ENCODE measurements at places on chromosomes 3 and 15.

- DNase-seq = no peak
Observed at GRCh38 chr3:131142580-131142979, 115.9 kb downstream of the NEK11 start.

DNA sequence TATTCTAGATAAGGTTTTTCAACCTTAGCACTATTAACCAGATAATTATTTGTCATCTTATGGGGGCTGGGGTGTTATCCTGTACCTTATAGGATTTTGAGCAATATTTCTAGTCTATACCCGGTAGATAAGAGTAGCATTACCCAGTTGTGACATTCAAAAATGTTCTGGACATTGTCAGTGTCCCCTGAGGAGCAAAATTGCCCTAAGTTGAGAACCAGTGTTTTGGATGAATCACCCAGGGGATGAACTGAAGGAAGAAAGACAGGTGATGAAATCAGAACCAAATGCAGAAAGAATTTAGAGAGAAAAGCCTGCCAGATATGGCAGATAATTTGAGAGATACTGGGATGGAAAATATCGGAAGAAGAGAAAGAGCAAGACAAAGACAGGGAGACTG is 58.2 kb downstream of the KCNH8 start:
- no peak for DNase-seq

DNA sequence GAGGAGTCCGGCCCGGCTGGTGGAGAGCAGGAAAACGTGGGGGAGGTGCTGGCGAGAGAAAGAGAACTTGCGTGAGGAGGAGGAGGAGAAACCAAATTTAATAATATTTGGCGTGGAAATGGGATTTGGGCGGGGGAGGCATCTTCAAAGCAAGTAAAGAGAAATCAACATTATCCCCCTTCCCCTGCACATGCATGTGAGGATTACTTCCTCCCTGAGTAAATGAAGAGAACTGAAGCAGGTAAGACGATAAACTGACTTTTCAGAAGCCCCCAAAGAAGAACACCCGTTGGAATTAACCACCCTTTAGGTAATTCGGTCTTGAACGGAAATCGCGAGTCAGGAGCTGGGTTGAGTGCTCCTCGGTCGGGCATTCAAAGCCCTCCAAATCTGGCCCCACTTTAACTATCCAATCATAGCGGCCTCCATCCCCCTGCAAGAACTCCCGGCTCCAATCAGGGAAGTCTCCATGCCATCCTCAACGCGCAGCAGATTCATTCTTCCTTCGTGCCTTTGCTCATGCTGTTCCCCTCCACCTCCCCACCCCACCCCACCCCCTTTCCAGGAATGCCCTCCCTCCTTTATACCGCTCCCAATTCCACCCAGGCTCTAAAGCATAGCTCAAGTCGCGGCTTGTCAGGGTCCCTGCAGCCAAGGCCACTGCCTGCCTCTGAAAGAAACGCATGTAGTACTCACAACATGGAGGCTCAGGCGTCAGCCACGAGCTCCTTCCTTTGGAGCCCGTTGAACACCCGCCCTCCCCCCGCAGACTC is 545 bp upstream of the RFX7 start:
- DNase-seq = no peak

DNA sequence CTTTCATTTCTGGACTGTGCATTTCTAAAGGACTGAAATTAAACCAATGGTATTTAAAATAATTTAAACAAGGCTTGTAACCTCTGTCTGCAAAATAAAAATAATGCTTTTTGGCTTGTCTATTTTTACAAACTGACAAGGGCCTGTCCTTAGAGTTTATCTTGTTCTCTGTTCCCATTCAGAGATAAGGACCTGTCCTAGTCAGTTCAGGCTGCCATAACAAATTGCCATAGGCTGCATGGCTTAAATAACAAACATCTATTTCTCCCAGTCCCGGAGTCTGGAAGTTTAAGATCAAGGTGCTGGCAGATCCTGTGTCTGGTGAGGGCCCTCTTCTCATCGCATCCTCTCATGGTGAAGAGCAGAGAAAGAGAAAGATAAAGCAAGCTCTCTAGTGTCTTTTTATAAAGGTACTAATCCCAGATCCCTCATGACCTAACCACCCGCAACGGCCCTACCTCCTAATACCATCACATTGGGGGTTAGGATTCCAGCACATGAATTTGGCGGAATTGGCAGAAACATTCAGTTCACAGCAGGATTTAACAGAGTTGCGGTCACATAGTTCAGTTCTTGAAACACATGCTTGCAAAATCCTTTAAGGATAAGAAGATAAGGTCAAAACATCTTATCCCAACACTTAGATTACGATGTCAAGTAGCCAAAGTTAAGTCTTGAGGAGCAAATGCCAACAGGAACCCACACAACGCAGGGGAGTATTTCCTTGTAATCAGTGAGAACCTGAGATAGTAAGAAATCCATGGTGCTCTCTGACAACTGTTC is 17.8 kb downstream of the KBTBD8 start:
- DNase-seq = no peak

DNA sequence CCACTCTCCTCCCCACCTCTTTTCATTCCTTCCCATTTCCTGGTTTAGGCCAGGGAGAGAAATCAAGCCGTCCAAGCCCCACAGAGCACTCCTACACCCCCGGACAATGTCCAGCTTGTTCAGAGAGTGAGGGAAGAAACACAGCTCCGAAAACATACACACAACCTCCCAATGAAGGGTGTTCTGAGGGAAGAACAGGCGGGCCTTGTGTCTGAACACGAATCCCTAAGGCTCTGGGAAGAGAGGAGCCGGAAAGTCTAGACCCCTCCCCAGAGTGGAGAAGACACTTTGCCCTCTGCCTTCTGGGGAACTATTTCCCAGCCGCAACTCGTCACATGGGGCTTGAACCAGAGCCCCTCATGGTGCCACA is 30.5 kb downstream of the ACAN start:
- DNase-seq = no peak

DNA sequence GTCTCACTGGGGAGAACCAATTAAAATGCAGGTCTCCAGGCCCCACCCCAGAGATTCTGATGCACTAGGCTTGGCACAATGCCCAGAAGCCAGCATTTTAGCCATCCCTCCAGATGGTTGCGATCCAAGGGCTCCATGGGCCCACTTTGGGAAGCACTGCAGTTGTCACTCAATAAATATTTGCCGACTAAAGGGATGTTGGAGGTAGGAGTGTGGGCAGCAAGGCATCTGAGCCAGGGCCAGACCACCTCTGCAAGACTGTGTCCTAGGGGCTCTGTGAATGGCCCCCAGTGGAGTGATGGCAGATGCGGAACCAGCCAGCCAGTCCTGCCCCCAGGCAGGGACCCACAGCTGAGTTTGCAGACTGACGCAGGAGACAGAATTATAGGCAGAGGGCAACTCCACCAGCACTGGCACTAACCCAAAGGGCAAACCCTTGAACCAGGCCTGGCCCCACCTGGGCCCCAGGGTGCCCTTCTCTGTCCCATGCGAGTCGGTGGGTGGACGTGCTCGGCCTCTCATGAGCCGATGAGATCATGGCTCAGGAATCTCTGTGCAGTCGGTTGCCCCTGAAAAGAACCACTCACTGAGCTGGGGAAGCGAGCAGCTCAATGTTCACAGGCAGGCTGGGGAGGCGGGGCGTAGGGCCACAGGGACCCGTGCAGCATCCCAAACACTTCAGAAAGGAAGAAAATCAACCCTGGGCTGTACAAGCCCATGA is 49.7 kb downstream of the SEMA5B start:
- no peak for DNase-seq
